ENCODE measurements at places on chromosomes 11 and 22.

DNA sequence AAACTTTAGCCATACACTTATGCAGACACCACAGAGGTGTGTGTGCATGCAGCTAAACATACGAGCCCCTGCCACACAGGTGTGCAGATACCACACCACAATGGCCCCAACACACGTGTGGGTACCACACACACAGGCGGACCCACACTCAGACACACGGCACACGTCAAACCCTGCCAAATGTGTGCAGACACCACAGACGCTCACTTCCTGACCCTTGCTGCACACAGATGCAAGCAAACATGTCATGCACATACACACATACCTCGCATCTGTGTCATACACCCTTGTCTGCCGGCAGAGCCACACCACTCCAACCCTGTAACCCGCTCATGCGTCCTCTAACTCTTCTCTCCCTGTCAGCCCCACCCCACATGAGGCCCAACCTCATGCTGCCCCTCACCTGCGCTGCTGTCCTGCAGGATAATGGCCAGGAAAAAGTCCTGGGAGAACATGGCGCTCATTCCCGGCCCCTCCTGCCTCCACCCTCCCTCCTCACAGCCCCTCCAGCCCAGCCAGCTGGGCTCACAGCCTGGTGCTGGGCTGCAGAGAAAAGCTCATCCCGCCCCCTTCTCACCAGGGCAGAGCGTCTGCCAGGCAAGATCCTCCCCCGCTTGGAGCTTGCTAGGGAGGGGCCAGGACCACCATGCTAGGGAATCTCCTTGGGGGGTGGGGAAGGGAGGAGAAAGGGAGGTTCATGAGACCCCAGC, 14.2 kb downstream of the SMPD1 start:
- DNase-seq: no peak

- DNase-seq: peak; percentile 84
Measured at GRCh38 chr22:49929211-49929979, 11.0 kb downstream of the CRELD2 start.

DNA sequence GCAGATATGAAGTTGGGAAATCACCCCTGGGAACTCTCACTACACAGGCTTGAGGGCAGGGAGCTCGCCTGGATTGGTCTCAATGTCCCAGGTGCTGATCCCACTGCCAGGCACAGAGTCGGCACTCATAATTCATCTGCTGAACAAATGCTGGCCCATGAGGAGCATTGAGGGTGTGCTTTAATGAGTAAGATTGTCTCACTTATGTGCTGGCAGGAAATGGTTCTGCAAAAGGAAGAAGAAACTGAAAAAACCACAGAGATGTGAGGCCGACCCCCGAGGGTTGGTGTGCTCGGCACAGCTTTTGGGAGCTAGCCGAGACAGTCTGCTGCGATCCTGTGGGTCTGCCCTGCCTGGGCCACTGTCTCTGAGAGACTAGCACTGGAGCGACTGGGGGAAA, 9.4 kb downstream of the PLAAT2 start:
- DNase-seq: peak; percentile 59

- DNase-seq: no peak
Measured at GRCh38 chr11:63770763-63771162, 2.2 kb upstream of the ZFTA start.

DNA sequence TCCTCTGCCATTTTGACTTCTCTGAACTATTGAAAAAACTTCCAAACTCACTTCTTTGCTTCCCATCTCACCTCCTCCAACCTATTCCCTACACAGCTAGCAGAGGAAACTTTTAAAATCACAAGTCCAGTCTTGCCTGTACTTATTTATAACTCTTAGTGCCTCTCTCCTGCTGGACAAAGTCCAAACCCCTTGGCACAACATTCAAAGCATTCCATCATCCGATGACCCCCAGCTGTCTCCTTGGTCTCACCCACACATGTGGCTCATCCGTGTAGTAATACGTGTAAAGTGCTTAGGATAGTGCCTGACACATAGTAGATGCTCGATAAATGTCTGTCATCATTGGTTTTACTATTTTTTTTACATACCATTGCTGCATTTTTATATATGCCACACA, 101.4 kb downstream of the PARVA start:
- DNase-seq: no peak

- no peak for DNase-seq
Measured at GRCh38 chr11:8056810-8057463, 24.1 kb upstream of the TUB start.

GRCh38 chr11:128493570-128493965, 93.8 kb downstream of the ETS1 start:
- DNase-seq: no peak
